CD4-positive, alpha-beta T cell treated with Interleukin-17A for 1 hour (primary cell): ENCODE measurements at places on chromosomes 2 and 18.

DNA sequence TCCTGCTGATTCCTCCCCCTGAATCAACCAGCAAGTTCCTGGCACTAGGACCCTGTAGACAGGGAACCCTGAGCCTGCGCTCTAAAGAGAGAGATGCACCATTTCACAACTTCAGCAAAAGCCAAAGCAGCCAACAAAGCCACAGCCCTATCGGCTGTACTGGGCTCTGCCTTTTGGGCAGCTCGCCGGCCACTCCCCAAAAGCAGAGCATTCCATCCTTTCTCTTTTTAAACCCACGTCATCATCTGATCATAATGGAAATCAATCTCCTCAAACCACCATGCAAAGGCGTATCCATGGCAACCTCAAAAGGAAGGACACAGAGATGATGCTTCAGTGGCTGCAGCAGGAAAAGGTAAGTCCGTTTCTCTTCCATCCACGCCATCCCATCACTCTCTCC is 5.3 kb upstream of the DCTN1 start:
- no peak for DNase-seq

- no peak for DNase-seq
These were observed 104.4 kb upstream of the IL1R2 start for GRCh38 chr2:101887328-101887727.

- DNase-seq = no peak
These were observed 104.7 kb upstream of the SLC66A3 start for GRCh38 chr2:11050565-11050964.

DNA sequence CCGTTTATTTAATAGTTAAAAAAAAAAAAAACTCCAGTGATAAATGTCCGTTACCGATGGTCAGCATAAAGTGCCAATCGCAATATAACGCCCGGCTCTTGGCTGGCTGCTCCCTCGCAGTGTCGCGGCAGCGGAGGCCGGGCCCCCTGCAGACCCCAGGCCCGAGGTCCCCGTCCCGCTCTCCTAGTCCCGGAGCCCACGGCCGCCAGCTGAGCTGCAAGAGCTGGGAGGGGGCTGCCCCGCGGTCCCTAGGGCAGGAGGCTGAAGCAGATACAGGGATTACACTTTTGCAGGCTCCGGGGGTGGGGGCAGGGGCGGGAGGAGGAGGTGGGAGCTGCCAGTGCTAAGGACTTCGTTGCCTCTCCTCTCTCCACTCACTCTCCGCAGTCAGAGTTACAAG is 6.9 kb downstream of the OSR1 start:
- no peak for DNase-seq

- peak; percentile 28 for DNase-seq
These were observed 69.5 kb upstream of the PELI1 start for GRCh38 chr2:64213532-64214275.

DNA sequence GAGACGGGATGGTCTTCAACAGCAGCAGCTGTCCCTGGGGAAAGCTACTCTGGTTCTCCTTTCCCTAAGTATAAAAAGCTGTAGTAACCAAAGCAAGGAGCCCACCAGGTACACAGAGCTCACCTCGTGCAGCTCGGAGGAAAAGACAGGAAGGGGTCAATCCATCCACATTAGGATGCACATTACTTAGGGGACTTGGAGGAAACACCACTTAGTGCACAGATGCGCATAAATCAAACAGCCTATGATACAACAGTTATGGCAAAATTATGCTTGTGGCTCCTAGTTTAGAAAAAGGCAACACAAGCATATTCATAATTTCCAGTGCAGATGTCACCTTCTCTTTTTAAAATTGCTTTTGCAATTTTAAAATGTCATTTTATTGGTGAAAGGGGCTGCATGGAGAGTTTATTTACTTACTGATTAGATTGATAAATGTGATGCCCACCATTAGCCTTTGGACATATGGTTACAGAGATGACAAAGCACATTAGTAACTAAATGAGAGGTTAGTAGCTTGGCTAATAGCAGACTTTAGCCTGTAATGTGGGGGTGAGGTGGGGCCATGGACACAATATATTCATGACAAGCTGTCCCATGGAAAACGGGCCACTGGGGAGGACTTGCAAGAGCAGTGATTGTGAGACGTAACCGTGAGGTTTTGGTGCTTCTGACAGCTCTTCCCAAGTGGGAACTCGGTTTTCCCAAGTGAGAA is 199.8 kb downstream of the MYT1L start:
- no peak for DNase-seq

DNA sequence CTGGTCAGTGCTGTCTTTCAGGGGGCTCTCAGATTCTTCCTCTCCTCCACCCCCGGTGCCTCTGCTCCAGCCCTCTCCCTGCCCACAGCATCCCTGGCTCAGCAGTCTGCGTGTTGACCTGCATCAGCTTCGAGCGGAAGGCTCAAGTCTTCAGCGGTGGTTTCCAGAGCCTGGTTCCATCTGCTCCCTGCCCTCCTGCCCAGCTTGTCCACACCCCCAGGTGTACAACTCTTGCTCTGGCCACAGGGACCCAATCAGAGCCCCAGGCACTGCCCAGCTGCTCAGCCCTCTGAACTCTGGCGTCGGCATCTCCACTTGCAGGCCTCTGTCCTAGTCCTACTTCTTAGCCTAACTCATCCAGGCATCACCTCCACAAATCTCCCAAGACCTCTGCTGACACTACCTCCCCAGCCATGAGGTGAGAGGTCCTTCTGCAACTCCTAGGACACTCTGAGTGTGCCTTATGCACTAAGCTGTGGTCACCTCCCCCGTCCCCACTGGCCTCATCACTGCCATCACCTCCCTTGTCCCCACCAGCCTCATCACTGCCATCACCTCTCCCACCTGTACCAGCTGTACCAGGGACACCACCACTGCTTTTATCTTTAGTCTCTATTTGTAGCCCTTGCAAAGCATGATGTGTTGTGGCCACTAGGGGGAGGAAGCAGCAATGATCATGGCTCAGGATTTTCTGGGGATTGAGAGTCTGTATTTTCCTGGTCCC is 60.9 kb downstream of the EDAR start:
- DNase-seq = peak; percentile 55

GRCh38 chr2:95328358-95329125 is 31.4 kb downstream of the KCNIP3 start:
- no peak for DNase-seq
